Breast epithelium (tissue), 4 donors: ENCODE measurements at places on chromosomes 7 and 10. TPM values are rescaled to one million over a fixed set of nuclear protein-coding genes. Genes with fewer than 3 reads are reported as not detected.

LLCFC1 gene
- not detected for total RNA-seq

HIP1 gene
- 20.6 TPM for total RNA-seq

ZNF853 gene
- total RNA-seq: 11.5 TPM

TNRC18 gene
- 72.4 TPM for total RNA-seq

GSTO2 gene
- 14.1 TPM for total RNA-seq

PDK4 gene
- 507 TPM for total RNA-seq

GPR15LG gene
- total RNA-seq: not detected

SHTN1 gene
- 36.0 TPM for total RNA-seq

MARCHF5 gene
- total RNA-seq: 31.8 TPM

GRID1 gene
- 8.5 TPM for total RNA-seq

TMEM184A gene
- 8.2 TPM for total RNA-seq

PKD1L1 gene
- total RNA-seq: 0.33 TPM

XRCC2 gene
- 2.2 TPM for total RNA-seq

LOXL4 gene
- 6.9 TPM for total RNA-seq

CRHR2 gene
- total RNA-seq: under 0.01 TPM

DNA sequence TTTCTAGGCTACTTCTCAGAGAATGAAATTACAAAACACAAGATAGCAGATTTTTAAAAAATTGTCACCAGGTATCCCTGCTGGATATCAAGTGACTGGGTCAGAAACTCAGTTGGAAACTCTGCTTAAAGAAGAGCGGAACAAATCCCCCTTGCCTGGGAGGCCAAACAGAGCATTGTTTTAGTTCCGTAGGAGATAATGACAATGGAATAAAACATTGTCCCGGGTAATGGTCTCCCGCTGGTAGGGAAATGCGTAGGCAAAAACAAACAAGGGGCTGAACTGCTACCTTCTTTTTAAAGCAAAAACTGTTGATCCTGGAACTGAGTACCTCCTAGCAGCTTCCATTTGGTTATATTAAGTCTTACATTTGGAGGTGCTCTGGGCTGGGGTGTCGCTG, 21.3 kb upstream of the VAX1 start:
- DNase-seq: no peak

GRCh38 chr10:55283031-55283430, 482.0 kb upstream of the PCDH15 start:
- DNase-seq: no peak

DNA sequence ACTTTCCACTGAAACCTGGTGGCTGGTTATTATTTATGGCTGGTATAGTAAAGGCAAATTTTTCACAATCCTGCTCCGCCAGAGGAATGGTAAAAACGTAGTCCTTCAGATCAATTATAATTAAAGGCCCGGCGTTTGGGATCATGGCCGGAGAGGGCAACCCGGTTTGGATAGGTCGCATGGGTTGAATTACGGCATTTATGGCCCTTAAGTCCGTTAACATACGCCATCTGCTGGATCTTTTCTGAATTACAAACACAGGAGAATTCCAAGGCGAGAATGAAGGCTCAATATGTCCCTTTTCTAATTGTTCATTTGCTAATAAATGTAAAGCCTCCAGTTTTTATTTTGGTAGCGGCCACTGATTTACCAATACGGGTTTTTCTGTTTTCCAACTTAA, 11.3 kb upstream of the TAS2R3 start:
- no peak for DNase-seq

DNA sequence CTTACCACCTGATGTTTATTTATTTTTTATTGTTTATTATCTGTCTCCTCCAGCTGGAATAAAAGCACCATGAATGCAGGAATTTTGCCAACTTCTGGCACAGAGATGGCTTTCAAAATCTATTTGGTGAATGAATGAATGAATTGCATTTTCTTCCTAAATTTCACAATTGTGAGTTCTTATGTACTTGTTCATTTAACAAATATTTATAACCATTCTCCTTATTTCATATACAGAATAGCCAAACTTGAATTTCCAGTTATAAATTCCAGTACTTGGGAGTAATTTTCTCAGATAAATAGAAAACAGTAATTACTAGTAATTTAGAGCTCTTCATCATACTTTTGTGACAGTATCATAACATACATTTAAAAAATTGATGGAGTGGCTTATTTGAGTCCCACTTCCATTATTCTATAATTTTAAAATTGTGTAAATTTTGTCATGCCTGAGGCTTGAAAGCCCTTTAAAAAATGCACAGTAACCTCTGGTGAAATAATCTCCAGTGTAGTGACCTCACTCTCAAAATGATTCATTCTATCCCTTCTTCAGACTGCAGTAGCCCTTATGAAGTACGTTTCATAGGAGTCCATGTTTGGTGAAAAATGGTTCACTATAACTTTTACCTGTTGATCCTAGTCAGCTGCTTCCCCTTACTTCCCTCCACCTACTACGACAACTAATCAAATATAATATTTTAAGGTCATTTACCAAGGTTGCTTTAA, 40.0 kb upstream of the SRI start:
- no peak for DNase-seq

DNA sequence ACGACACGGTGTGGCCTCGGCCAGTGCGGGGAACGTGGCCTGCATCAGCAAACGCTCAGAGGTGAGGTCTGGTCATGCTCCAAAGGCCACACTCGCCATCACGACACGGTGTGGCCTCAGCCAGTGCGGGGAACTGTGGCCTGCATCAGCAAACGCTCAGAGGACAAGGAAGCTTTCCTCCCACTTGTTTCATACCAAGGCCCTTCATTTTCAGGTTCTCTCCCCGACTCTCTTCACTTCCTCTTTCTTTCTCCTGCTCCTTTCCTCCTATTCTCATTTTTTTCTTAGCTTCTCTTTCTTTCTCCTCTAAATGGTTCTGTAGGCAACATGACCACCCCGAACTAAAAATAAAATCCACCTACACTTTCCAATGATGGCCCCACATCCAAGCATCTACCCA, 384.4 kb upstream of the SHH start:
- no peak for DNase-seq

GRCh38 chr7:104206841-104207240, 972 bp downstream of the ORC5 start:
- no peak for DNase-seq

DNA sequence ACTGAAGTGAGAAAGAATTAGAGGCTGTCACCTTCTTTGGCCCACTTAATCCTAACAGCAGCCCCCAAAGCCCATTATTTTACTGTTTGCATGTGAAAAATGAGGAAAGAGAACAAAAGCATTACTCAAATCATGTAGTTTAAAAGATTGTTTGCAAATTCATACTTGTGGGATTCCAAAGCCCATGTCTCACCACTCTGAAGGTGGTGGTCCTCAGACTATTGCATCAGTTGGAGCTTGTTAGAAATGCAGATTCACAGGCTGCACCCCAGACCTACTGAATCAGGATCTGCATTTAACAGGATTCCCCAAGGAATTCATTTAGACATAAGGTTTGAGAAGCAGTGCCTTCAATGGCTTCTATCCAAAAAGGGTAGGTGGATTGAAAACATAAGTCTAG, 93.7 kb upstream of the PDE1C start:
- no peak for DNase-seq

GRCh38 chr10:72012796-72013195, 48.6 kb downstream of the CHST3 start:
- no peak for DNase-seq

DNA sequence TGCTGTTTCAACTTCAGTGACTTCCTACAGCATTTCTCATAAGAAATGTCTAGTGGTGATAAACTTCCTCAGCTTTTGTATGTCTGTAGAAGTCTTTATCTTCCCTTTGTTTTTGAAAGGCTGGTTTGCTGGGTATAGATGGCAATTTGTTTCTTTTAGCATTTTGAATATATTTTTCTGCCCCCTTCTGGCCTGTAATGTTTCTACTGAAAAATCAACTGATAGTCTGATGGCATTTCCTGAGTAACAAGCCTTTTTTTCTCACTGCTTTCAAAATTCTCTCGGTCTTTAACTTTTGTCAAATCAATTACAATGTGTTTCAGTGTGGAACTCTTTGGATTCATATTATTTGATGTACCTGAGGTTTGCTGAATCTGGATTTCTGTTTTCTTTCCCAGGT, 487.1 kb downstream of the ATRNL1 start:
- DNase-seq: no peak

GRCh38 chr7:1439373-1440363, 19.6 kb downstream of the MICALL2 start:
- DNase-seq: no peak

GRCh38 chr7:111877931-111878330, 315.6 kb upstream of the IMMP2L start:
- DNase-seq: no peak

DNA sequence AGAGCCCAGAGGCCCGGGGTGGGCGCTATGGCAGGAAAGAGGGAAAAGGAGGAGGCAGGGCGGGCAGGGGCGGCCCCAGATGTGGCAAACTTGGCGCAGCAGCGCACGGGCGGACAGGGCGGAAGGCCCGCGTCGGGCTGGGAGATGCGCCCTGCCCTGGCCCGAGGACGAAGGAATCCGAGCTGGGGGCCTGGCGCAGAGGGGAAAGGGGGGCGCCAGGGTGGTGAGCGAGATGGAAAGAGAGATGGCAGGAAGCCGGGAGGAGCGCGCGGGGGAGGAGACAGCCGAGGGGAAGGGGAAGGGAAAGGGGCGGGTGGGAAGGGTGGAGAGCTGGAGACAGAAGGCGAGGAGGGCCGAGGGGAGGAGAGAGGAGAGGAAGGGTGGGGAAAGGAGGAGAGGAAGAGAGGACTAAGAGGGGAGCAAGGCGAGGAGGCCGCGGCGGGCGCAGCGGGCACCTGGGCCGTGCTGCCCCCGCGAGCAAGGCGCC, at the start of gene MARVELD1:
Gene MARVELD1, plus strand, starts transcription at position 392 of the 487 bp plus-strand sequence. CDS start 147 bp downstream, outside the sequence.
- DNase-seq: peak; percentile 68

DNA sequence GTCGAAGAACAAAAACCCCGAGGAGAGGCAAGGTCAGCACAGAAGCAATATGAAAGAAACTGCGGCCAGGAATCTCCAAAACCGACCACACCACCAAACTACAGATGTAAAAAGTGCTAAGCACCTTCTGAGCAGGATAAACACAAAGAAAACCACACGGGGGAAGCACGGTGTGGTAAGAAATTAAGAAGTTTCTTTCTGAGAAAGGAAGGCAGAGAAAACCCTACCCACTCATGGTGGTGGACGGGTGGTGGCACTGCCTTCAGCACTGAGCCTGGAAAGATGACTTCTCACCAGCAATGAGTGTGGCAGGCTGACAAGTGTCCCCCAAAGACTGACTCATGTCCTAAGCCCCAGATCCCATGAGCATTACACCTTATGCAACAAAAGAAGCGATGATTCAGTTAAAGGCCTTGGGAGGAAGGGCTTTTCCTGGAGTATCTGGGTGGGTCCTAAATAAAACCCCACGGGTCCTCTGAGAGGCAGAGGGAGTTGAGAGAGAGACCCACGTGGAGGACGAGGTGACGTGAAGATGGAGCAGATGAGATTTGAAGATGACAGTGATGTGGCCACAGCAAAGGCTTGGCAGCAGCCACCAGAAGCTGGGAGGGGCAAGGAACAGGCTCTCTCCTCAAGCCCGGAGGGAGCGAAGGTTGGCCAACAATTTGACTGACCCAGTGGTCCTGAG, 124.9 kb downstream of the DLG5 start:
- DNase-seq: no peak

DNA sequence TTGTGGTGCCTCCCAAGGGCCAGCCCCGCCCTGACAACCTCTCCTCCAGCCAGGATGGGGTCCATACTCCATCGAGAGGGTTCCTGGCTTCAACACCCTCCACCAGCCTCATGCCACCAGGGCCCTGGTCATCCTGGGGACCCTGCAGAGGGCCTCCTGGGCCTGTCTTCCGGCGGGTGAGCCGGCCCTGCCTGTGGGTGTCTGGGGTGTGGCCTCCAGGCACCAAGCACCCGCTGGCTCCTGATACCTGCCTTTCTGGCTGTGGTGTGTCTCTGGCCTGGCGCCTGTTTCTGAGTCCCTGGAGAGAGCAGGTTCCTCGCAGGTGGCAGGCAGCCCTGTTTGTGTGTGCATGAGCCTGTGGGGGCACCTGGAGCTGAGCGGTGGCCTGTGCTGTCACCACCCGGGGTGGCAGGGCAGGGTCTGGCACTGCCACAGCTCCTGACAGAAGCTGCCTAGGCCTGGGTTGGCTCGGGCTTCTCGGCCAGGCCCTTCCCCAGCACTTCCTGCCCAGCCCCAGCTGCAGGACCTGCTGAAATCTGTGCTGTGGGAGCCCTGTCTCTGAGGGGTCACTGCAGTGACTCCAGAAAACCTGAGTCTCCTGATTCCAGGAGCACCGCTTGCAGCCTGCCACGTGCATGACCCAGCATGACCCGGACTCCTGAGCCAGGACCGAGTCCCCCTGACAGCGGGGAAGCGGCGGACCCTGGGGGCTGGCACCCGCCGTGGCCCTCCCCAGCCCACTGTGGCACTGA, 18.4 kb downstream of the ADAM8 start:
- no peak for DNase-seq

DNA sequence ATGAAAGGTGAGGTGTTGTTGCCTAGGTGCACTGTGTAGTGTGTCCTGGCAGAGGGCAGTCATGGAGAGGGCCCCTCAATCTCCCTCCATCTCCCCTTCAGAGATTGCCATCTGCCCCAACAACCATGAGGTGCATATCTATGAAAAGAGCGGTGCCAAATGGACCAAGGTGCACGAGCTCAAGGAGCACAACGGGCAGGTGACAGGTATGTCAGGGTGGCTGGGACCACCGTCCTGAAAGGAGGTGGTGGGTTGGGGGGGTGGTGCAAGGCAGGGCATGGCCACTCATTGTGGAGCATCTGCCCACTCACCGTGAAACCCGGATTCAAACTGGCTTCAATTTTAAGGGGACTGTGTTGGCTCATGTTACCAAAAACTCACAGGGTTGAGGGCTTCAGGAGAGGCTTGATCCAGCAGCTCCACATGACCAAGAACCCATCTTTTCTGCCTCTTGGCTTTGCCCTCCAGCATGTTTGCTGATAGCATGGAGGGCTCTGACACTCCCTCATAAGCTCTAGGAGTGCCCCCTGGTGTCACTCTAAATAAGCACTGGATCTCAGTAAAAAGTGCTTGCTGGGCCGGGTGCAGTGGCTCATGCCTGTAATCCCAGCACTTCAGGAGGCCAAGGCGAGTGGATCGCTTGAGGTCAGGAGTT, 12.2 kb downstream of the ARPC1B start:
- DNase-seq: no peak

GRCh38 chr7:45237788-45238461, 80.3 kb downstream of the RAMP3 start:
- DNase-seq: no peak

DNA sequence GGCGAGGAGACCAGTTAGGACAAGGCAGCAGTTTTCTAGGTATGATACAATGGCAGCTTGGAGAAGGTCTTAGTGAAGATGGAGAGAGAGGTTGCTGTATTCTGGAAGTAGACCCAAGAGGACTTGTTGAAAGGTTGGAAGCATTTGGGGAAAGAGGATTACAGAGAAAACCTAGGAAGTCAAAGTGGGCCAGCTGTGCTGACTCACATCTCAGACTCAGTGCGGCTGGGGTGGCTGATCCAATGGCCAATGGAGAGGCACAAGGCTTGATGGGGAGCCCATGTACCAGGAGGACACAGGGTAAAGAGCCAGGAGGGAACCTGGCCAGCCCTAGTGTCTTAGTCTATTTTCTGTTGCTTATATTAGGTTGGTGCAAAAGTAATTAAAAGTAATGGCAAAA, 194.5 kb upstream of the GALNT17 start:
- no peak for DNase-seq

GRCh38 chr10:11793762-11794479, 29.2 kb upstream of the PROSER2 start:
- no peak for DNase-seq

GRCh38 chr10:117568334-117568733, 25.8 kb downstream of the EMX2 start:
- no peak for DNase-seq

GRCh38 chr7:32266932-32267475, 196.8 kb upstream of the PDE1C start:
- no peak for DNase-seq

GRCh38 chr10:128850647-128851046, 616.4 kb upstream of the MGMT start:
- DNase-seq: no peak

GRCh38 chr7:75971961-75972763, 22.2 kb downstream of the TMEM120A start:
- DNase-seq: no peak
